Bronchus fibroblast of lung (primary cell): ENCODE measurements at places on chromosomes 5 and 9. TPM values are rescaled to one million over a fixed set of nuclear protein-coding genes. Genes with fewer than 3 reads are reported as not detected.

KCNIP1 gene
- total RNA-seq, result not detected in 2 replicates

ORM2 gene
- not detected in 2 replicates for total RNA-seq

ALAD gene
- 8.4 and 9.8 TPM in 2 replicates for total RNA-seq

RELL2 gene
- 1.9 and 3.0 TPM in 2 replicates for total RNA-seq

POLR3G gene
- total RNA-seq, result 14.6 and 20.2 TPM in 2 replicates

EQTN gene
- total RNA-seq, result not detected in 2 replicates

SPINK5 gene
- total RNA-seq, result not detected in 2 replicates

CMYA5 gene
- total RNA-seq, result 0.30 and 0.34 TPM in 2 replicates

PPIC gene
- 16.8 and 22.5 TPM in 2 replicates for total RNA-seq

SOX30 gene
- total RNA-seq, result 0.15 TPM in 1 of 2 replicates, not detected in the other

PCDHGB1 gene
- 0.30 and 0.34 TPM in 2 replicates for total RNA-seq

FOXI1 gene
- not detected in 2 replicates for total RNA-seq

RLN2 gene
- 0.17 TPM in 1 of 2 replicates, not detected in the other for total RNA-seq

DPH7 gene
- total RNA-seq, result 25.9 and 27.7 TPM in 2 replicates

MZB1 gene
- total RNA-seq, result not detected in 2 replicates

GFRA3 gene
- not detected in 2 replicates for total RNA-seq

SH3GL2 gene
- 0.30 and 0.34 TPM in 2 replicates for total RNA-seq

PCDHA4 gene
- total RNA-seq, result under 0.01 TPM in 2 replicates

SH3PXD2B gene
- 21.4 and 24.1 TPM in 2 replicates for total RNA-seq

NRARP gene
- total RNA-seq, result 0.45 and 1.7 TPM in 2 replicates

PCDHGA3 gene
- total RNA-seq, result 0.15 and 0.34 TPM in 2 replicates

PCDHAC1 gene
- not detected in 2 replicates for total RNA-seq

ADAMTSL1 gene
- 35.8 and 39.1 TPM in 2 replicates for total RNA-seq

OBP2B gene
- not detected in 2 replicates for total RNA-seq

NDUFS6 gene
- 100 and 103 TPM in 2 replicates for total RNA-seq

MRPS27 gene
- 84.0 and 100 TPM in 2 replicates for total RNA-seq

SLC46A2 gene
- not detected in 2 replicates for total RNA-seq

PCDHB12 gene
- not detected in 2 replicates for total RNA-seq

ADGRD2 gene
- total RNA-seq, result not detected in 2 replicates

TCF7 gene
- 2.7 and 4.3 TPM in 2 replicates for total RNA-seq

CD274 gene
- 2.5 and 2.9 TPM in 2 replicates for total RNA-seq

CCL28 gene
- 0.34 and 0.89 TPM in 2 replicates for total RNA-seq

CCDC180 gene
- 0.30 and 0.34 TPM in 2 replicates for total RNA-seq

SLC6A19 gene
- not detected in 2 replicates for total RNA-seq

PIP5KL1 gene
- total RNA-seq, result 2.1 and 4.0 TPM in 2 replicates

SMIM32 gene
- total RNA-seq, result not detected in 2 replicates

NEUROG1 gene
- not detected in 2 replicates for total RNA-seq

OR4F3 gene
- not detected in 2 replicates for total RNA-seq

ADRA1B gene
- total RNA-seq, result 1.0 and 2.4 TPM in 2 replicates

MED7 gene
- 8.6 TPM in 2 replicates for total RNA-seq

PCDHB7 gene
- 0.15 and 0.17 TPM in 2 replicates for total RNA-seq

PCDHGA8 gene
- total RNA-seq, result 0.15 and 0.67 TPM in 2 replicates
